ENCODE measurements at places on chromosomes 7 and 10.
A peak's percentile ranks its signal among the peaks of the same experiment; 100 is the strongest.

DNA sequence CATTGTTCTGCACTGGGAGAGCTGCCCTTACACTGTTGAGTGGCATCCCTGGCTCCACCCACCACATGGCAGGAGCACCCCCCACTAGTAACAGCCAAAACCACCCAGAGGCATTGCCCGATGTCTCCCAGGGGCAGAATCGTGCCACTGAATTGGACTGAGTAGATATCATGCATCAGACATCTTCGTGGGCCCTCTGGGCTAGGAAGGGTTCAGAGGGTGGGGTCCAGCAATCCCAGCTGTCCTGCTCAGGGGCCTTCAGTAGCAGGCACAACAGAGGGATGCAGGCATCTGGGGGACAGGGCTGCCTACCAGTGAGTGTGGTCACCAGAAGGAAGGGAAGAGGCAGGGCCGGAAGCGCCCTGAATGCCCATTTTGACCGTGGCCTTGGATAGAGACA lies 119.7 kb upstream of the PPP2R2D start:
- DNase-seq: no peak

GRCh38 chr7:130278860-130279259 lies 12.2 kb downstream of the CPA2 start:
- peak; percentile 46 for DNase-seq

DNA sequence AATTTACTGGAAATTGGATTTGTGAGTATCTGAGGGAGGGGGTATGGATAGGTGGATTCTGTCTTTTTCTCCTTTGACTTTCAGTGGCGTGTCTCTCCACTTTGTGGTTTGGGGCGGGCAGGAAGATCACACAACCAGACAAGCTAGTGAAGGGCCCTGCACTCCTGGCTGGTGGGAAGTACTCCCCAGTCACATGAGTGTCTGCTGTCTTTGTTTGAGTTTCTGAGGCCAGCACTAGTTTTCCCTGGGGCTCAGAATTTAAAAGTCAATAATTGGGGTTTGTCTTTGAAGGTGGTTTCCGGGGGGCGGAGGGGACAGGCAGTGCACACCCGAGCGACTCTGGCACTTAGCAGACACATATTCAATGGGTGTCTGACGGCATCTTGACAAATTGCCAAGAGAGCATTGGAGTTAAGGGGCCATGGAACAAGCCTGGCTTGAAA lies 120.1 kb downstream of the WDFY4 start:
- no peak for DNase-seq

- no peak for DNase-seq
These were observed 72.0 kb upstream of the KAT6B start for GRCh38 chr10:74754381-74754821.

DNA sequence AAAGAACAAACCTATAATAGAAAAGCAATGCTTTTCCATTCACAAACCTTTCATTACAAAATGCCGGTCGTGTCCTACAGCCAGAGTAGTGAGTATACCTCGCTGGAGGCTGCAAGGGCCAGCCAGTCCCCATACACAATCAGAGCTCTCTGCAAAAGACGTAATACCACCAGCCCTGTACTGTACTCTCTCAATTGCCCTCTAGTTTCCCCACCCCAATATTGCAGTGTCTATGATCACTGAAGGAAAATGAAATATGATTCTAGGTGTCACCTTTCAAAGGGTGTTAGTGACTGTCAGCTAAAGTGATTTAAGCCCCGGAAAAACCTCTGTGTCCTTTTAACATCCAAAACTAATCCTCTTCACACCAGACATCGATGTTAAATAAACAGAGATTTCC lies 24.8 kb downstream of the PLXNA4 start:
- DNase-seq: no peak

GRCh38 chr10:78913219-78914059 lies 155.3 kb upstream of the ZMIZ1 start:
- DNase-seq: no peak

DNA sequence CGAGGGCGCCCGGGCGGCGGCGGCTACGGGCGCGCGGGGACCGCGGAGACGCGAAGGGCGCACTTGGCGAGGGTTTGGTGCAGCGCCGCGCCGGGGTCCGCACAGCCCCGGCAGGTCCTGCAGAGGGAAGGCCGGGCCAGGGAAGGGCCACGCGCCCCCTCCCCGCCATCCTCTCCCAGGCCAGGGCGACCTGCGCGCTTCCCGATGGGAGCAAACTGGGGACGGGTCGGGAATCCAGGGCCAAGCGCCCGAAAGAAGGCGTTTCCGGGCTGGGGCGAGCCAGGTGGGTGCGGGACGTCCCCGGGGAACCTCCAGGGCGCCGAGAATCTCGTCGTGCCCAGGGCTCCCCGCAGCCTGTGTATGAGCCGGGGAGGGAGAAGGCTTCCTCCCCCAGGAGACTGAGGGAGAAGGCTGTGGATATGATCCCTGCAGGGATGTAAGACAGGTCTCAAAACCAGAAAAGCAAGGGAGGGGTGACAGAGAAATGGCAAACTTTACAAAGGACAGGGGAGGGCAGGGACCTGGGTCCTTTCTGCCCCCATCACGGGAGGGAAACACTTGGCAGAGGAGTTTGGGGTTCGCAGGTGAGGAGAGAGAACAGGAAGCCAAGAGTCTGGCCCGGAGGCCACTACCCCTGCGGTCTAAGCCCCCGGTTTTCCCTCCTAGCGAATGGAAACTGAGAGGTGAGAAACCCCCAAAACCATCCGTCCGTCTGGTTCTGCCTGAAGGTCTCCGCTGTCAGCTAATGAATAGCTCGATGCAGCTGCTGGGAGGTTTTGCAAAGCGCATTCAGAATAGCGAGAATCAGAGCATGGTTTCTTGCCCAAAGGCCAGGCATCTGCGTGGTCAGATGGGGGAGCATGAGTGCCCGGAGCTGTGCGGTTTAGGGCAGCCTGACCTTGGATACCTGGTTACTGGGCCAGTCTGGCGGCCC lies 674 bp downstream of the AMZ1 start:
- peak; percentile 18 for DNase-seq

- DNase-seq: no peak
These were observed 7.1 kb downstream of the CDC14C start for GRCh38 chr7:48931481-48931880.

DNA sequence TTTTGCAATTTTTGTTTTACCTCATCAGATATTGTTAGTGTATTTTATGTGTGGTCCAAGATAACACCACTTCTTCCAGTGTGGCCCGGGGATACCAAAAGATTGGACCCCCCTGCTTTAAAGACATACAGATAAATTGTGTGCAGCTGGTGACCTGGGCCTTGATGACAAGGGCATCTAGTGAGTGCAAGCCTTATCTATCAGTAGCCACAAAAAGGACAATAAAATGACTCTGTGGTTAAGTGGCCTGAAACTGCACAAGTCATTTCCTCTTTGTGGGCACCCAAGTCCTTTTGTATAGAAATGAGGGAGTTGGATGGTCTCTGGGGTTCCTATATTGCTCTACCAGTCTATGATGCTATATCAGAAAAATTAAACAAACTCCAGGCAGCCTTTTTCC lies 98.1 kb downstream of the PARD3 start:
- peak; percentile 34 for DNase-seq

DNA sequence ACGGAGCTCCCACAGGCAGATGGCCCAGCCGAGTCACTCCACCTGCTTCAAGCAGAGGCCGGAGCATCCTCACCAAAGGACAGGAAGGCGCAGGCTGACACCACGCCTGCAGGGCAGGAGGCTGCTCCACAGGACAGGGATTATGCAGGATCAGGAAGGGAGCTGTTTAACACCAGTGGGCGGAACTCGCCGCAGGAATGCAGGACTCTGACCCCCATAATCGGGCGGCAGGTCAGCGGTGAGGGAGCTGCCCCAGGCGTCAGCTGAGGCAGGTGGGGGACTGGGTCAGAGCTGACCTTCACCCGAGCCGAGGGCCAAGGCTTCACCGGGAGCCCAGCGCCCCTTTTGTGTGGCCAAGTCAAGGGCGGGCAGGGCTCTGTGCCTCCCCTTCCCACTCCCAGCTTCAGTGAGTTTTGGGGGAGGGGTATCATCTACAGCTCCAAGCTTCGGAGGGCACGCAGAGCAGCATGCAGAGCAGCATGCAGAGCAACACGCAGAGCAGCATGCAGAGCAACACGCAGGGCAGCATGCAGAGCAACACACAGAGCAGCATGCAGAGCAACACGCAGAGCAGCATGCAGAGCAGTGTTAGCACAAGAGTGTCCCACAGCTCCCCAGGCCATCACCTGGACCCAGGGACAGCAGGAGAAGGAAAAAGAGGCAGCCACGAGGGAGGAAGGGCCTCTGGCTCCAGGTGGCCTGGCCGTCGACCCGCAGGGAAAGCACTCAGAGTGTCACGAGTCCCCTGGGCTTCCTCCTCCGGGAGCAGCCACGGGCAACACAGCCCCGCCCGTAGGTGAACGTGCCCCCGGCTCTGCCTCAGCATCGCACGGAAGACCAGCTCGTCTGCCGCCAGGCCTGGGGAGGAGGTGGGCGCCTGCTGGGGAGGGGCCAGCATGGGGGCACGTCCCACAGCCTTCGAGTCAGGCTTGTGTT lies 151.7 kb upstream of the PPP2R2D start:
- DNase-seq: no peak

GRCh38 chr10:127945341-127945758 lies 38.4 kb downstream of the PTPRE start:
- DNase-seq: peak; percentile 89

- no peak for DNase-seq
These were observed 349.6 kb downstream of the CDC14C start for GRCh38 chr7:49273897-49274296.

DNA sequence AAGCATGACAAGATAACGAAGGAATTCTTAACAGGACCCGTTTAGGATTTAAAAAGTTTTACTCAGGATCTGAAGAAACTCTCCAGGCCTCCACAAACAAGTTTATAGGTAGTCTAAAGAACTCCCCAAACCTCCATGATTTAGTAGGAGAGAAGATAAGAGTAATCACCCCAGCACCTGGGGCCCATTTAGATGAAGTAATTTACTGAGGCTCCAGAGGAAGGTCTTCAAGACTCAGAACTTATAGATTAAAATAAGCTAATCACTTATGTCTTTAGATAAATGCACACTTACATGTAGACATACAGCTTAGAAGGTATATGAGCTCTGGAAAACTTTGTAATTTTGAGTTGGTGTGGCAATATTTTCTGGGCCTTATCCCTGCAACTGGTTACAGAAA lies 123.8 kb downstream of the HBP1 start:
- no peak for DNase-seq

GRCh38 chr7:33744293-33745075 lies 160.9 kb upstream of the BMPER start:
- DNase-seq: no peak

DNA sequence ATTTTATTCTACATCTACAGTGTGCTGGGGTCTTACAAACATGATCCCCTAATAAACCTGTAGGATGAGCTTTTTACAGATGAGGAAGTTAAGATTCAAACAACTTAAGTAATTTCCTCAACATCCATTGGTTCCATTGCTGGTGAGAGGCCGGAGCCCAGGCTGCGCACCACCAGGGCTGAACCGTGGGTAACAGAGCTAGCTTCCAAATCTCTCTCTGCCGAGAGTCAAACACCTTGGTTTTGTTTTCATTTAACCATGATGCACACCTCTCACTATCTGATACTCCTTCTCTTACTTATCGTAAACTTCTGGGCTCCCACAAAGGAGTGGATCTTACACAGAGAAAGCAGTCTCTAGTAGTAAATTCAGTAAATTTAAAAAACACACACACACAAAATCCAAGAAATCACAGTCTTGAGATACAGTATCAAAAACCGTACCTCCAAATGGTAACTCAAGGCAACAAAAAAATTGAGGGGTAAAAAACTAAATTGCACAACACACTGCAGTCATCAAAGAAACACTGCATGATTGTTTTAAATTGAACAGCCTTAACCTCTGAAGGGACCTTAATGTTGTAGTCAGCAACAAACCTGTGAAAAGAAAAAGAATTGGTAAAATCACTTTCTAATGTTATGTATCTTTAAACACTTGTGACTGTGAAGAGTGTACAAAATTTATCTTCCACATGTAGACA lies 20.5 kb downstream of the SGMS1 start:
- DNase-seq: no peak

- DNase-seq: no peak
These were observed 1.4 kb upstream of the SLC25A28 start for GRCh38 chr10:99621454-99622251.

DNA sequence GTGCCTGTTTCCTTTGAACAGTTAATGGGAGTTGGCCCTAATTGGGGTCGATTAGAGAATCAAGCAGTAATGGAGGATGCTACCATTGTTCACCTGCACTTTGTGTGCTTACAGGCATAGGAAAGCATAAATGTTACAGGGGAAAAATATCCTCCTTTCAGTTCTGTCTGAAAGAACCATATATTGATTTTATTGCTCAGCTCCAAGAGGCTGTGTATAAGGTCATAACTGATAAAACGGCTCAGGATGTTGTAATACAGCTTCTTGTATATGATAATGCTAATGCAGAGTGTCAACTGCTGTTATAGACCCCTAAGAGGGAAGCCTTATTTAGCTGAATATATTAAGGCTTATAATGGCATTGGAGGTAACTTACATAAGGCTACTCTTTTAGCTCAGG lies 32.9 kb upstream of the AKR1C2 start:
- no peak for DNase-seq

GRCh38 chr7:76294344-76295024 lies 8.0 kb upstream of the HSPB1 start:
- peak; percentile 95 for DNase-seq

GRCh38 chr10:43679509-43679908 lies 30.8 kb upstream of the ZNF32 start:
- peak; percentile 25 for DNase-seq

DNA sequence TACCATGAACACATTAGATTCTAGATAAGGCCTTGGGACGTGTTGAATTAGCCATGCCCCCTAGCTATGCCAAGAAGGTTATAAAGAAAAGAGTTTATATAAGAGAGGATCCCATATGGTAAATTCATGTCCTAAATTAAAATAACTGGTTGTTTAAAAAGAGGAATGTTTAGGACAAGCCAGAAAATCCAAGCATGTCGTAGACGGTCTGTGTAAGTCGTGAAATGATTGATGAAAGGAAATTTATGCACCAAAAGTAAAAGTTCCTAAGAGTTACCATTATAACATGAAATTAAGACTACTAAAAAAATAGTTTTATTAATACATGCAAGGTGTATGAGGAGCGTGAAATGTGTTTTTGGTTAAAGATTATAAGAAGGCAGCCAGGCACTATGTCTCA lies 624.9 kb downstream of the ARL4A start:
- DNase-seq: no peak

DNA sequence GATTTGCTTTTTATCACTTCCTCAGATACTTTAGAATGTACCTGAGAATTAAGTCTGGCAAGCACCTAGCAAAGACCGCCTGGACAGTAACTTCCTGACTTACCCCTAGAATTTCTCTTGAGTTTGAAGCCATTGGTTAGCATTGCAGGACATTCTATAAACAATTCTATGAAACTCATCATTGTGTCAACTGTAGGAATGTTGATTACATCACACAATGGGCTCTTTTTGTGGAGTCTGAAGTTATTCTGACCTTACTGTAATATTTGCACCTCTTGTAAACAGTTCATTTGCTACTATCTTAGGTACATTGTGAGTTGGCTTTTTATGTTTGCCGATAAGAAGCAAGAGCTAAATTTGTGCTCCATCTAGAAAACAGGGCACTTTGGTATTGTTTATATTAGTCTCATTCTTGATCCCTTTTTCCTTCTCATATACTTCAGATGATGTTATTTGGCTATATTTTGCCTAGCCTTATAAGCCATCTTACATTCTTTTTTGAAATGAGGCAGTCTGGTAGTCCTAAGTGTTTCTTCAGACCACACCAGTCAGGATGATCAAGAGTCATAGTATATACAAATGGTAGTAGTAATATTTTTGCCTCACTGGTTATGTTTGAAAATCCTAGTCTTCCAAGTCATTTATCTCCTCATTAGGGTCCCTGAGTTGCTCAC lies 52.4 kb downstream of the CASD1 start:
- DNase-seq: peak; percentile 4

Measured in Daoy (cell line).